ENCODE measurements at places on chromosomes 16 and 17.

GRCh38 chr16:89187770-89188392, 12.5 kb downstream of the SLC22A31 start:
- no peak for DNase-seq

DNA sequence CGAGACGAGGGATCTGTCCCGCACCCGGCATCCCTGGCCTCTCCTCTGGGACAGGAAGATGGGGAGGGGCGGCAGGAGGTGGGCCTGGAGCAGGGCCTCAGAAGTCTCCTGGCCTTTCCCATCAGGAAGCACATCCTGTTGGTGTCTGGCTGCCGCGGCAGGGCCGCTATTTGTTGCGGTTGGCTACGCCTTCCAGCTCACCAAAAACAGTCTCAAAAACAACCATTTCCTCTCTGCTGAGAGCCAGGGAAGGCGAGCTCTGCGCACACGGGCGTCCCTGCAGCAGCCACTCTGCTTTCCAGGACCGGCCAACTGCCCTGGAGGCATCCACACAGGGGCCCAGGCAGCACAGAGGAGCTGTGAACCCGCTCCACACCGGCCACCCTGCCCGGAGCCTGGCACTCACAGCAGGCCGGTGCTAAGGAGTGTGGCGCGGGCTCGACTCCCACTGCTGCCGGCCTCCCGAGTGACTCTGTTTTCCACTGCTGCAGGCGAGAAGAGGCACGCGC, at the start of gene TMEM204:
Gene TMEM204, plus strand, starts transcription at position 224 of the 509 bp plus-strand sequence. CDS start 610 bp downstream, outside the sequence.
- no peak for DNase-seq

GRCh38 chr16:72946474-72947194, 101.3 kb downstream of the ZFHX3 start:
- DNase-seq = no peak

GRCh38 chr17:73192894-73193701, at the start of gene COG1:
Gene COG1, plus strand, starts transcription at chr17:73193055. Its CDS starts 15 bp downstream, at chr17:73193070.
- DNase-seq = peak; percentile 49

- DNase-seq = no peak
Measured at GRCh38 chr17:2685696-2686095, 25.9 kb downstream of the CLUH start.

DNA sequence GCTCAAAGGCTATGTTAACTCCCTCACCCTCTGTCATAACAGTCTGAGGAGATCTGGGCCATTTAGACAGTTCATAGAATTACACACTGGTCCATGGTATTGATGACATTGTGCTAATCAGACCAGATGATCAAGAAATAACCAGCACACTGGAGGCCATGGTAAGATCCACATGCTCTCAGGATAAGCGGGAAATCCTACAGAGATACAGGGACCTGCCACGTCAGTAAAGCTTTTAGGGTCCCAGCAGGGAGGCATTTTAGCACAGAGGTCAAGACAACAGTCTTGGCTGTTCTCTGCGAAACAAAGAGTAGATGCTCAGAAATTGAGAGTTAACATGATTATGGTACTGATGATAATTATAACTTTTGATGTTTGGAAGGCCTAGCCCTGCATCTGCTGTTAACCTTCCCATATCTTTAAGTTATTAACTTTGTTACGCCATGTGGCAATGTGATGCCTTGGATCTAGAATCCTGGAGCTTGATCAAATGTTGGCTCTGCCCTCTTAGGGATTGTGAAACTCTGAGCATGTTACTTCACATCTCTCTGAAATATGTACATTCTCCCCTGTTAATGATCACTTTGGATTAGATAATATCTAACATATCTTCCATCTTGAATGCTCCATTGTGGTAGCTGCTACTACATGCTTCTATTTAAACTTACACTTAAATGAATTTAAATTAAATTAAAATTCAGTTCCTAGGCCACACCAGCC, 172.0 kb upstream of the SOX9 start:
- DNase-seq = no peak

DNA sequence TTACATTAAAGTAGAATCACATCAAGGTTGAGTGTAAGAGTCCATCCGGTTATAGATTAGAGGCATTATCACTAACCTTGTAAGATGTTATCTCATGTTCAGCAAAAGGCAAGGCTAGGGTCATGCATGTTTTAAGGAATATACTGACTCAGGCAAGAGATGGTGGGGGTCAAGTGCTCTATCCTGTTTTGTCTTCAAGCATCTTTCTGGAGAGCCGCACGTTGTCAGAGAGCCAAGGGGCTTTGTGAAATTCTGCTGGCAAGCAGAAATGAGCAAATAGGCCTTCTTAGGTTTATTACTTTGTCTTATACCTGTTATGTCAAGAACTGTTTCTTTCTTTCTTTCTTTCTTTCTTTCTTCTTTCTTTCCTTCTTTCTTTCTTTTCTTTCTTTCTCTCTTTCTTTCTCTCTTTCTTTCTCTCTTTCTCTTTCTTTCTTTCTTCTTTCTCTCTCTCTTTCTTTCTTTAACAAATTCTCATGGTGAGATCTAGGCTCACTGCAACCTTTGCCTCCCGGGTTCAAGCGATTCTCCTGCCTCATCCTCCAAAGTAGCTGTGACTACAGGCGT, 47.3 kb upstream of the IL34 start:
- no peak for DNase-seq

DNA sequence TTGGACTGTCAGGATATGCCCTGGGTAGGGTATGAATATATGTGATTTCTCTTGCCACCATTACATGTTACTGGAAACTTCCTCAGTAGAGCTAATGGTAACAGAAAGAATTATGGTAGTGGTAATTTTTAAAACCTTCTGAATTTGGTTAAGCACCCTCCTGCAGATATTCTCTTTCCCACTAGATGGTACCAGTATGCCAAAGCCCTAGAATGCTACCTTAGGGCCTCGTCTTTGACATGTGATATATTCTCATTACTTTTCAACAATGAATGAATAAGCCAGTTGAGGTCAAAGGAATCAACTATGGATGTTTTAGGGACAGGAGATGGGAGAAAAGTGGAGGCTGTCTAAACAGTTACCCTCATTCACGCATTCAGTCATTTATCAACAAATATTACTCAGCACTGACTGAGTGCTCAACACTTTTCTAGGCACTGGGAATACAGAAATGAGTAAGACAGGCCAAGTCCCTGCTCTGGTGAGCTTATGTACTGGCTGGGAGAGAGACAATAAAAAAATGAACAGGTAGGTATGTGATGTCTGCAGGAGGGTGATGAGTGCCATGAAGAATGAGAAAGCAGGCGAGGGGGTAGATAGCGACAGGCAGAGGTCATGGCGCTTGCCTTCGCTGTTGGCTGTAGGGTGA, 14.7 kb downstream of the CDH13 start:
- DNase-seq = no peak

- DNase-seq = no peak
Measured at GRCh38 chr16:51440131-51440889, 289.2 kb upstream of the SALL1 start.

DNA sequence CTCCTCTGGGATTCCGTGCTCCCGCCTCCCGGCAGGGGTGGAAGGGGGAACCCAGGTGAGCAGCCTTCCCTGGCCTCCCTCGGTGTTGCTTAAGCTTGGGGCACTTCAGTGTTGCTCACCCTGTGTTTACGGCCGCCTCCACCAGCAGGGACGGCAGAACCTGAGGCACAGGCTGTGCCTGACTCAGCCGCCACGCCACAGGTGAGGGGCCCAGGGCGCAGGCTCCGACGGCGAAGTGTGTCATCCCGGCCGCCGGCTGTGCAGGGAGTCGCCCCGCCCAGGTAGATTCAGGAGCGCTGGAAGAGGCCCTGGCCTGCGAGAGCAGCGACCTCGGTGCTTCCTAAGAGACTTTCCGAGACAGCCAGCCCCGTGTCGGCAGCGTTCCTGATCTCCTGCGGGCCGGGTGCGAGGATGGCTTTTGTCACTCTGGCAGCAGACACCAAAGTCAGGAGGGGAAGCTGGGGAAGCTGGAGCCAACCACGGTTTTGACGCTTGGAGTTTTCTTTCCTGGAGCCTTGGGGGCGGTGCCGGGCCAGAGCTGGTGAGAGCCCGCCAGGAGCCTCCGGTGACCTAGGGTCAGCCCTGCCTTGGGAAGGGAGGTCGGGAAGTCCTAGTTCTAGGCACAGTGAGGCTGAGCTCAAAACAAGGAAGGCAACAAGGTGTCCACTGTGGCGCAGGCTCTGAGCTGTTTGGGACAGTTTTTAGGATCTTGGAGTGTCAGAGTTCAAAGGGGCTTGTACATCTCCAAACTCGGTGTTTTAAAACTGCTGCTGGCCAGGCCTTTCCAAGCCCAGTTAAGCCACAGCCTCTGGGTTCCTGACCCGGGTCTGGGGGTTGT, 2.1 kb downstream of the GSE1 start:
- DNase-seq = no peak

- DNase-seq = no peak
Measured at GRCh38 chr17:66655861-66656260, 179.1 kb upstream of the CACNG5 start.

GRCh38 chr16:3152027-3152276, 17.1 kb downstream of the ZNF213 start:
- DNase-seq = no peak

DNA sequence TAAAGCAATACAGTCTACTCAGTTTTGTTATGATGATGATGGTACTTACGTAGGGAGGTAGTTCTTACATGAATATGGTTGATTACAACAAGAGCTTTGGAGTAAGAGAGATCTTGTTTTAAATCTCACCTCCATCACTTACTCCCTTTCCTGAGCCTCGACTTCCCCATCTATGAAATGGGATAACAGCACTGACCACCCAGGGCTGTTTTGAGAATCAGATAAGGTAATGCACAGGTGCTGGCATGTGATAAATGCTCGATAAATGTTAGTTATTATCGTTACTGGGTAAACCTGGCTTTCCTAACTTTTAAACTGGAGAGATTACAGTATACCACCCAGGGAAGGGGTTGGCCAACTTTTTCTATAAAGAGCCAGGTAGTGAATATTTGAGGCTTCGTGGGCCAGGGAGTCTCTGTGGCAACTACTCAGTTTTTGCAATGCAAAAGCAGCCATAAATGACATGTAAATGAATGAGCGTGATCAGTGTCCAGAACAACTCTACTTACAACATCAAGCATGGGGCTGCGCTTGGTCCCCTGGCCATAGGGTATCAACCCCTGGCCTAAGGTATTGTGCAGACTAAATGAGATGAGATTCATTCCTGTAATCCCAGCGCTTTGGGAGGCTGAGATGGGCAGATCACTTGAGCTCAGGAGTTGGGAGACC, 73.7 kb downstream of the BMERB1 start:
- no peak for DNase-seq

DNA sequence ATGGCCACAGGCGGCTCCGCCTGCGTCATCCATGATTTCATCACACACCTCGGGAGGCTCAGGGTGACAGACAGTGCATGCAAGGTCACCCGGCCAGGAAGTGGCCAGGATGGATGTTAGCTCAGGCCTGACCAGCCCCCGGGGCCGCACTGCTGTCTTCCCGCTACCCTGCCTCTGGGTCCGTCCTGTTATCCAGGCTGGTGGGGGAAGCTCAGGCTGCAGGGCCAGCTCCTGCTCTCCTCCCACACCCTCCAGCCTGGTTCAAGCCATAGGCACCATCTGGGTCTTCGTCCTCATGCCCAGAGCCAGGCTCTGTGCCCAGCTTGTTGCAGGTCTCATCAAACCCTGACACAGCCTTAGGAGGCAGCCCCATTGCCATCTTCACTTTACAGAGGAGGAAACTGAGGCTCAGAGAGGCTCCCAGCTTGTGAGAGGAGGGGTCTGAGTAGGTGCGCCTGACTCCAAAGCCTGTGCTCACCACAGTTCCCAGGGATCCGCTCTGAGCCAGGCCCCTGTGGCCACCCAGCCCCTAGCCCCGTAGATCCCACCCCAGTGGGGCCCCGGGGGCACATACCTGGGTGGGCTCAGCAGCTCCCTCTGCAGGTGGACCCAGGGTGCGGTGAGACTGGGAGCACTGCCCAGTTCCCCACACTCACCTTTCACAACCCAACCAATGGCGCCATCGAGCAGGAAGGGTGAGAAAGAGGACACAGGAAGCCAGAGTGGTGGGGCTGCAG, 412 bp upstream of the ADGRG3 start:
- DNase-seq = no peak

GRCh38 chr16:3654249-3654991, at the start of gene DNASE1:
Gene DNASE1, plus strand, starts transcription at chr16:3654691. Its CDS starts 683 bp downstream, at chr16:3655374.
- DNase-seq = no peak

DNA sequence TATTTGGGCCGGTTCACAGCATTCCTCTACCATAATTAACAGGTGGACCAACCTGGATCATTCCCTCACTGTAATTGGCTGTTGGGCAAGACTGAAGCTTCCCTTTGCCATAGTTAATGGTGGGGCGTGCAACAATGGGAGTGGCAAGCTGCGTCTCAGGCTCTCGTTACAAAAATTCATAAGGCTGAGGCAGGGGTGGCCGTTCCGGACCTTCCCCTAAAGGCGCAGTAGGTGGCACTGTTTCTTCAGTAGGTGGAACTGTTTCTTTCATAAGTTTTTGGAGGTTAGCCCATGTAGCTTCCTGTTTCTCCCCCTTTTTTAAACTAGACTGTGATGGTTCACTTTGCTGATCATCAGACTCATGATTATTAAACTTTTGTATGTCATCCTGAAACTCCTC, 17.0 kb upstream of the TMC5 start:
- DNase-seq = no peak

DNA sequence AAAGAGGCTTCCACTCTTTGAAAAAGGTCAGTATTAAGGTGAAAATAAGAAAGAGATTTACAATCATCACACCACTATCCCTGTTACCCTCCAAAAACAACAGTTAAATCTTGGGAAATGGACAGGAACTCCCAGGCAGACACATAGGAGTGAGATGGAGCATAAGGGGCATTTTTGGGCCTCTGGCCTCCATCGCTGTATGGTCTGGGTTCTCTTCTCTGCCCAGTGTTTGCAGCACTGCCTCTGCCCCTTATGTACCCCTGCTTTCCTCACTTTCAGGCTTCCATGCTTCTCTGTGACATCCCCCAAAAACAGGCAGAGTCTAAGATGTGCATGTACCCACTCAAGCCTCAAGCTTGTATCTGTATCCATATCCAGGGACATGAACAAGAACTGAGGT, 630 bp upstream of the HOXB2 start:
- DNase-seq = no peak

GRCh38 chr16:51163366-51163765, 12.3 kb upstream of the SALL1 start:
- no peak for DNase-seq

DNA sequence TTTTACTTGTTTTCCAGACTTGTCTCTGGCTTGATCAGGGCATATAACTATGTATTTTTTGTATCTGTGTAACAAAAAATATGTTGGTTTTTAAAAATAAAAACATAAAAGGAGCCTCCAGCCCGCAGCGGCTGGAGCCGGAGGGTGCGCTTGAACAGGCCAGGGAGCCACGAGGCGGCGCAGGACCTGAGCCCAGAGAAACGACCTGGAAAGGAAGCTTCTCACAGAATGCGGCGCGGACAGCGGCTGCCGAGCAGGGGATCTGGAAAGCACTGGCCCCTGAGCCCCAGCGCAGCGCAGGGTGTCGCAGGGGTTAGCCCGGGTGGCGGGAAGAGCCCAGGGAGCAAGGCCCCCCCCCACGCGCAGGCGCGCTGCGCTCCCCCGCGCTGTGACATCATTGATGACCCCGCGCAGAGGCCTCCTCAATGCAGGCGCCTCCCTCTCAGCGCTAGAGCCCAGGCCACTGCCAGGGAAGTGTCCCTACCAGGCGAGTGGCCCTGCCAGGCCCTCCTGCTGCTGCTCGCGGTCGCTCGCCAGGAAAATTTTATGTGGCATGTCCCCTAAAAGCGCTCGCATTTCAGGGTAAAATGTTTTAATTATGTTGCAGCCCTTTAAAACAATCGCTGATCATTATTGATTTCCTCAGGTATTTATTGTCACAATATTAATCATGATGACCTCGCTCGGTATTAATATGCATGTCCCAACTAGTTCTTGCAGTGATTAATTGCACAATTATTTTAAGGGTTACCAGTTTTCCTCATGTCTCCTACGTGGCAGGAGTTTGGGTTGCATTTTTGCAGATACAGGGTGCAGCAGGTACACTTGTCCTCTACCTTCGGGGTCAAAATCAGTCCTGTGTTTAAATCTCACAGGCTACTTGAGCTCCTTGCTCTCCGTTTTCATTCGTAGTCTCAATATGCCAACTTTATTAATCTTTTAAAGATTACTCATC, 134.2 kb downstream of the USP22 start:
- peak; percentile 87 for DNase-seq

Measured in SHP77 treated with DMSO at 0.1 percent for 48 hours (cell line).